Cerebellar cortex (tissue), 1 donor: ENCODE measurements at places on chromosomes 5 and 9.

DNA sequence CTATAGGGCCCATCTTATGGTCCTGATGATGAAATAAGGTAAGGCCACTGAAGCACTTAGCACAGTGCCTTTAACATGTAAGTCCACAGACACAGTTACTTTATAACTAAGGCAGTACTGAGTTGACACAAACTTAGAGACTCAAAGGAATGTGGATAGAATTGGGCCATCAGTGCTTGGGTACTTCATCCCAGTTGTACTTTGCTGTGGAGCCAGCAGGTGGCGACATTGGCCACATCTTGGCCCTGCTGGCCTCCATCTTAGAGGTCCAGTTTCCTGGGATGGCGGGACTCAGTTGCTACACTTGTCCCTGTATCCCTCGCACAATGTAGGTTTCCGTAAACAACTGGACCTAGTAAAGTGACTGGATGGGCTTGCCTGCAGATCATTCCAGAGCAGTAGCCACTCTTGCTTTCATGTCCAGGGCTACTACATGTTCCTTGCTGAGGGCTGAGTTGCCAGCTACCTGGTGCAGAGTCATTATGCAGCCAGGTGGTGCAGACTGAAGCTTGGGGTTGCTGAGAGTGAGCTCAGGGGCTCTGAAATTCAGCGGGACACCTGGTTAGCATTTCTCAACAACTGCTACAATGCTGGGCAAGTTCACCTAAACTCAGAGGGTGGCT is 10.6 kb downstream of the MTAP start:
- DNase-seq, result peak; percentile 43

GRCh38 chr9:124174433-124174832 is 83.3 kb upstream of the NEK6 start:
- DNase-seq, result no peak

GRCh38 chr9:6355728-6356127 is 27.6 kb downstream of the TPD52L3 start:
- no peak for DNase-seq

- DNase-seq, result no peak
Observed at GRCh38 chr5:77748160-77748559, 28.0 kb downstream of the TBCA start.

DNA sequence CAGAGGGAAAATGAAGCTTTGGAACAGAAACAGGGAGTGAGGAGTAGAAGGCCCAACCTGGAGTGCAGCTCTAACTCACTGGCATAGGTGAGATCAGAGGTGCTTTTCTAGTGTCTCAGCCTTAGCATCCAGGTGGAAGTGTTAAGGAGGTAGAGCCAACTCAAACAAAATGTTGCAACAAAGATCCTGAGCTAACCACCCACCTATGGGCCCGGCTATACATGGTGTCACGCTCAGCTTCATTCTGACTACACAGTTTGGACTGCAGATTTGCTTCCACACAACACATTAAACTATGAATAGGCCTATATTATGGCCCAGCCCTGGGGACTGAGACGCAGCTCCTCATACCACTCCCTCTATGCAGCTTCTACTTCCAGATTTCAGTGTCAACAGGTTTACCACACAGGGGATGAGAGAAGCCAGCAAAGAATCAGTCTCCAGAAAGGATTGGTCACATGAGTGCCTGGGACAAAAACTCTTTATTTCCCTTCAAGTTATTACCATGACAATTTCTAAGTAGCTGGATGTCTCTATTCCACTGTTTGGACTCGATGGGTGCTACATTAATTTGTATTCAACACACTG is 9.0 kb downstream of the C5orf63 start:
- no peak for DNase-seq

- DNase-seq, result no peak
Observed at GRCh38 chr9:131505012-131505411, 2.3 kb downstream of the POMT1 start.

- no peak for DNase-seq
Observed at GRCh38 chr5:122810405-122810804, 35.0 kb upstream of the SNX24 start.

GRCh38 chr9:86721843-86722705 is 225.2 kb downstream of the GAS1 start:
- no peak for DNase-seq

DNA sequence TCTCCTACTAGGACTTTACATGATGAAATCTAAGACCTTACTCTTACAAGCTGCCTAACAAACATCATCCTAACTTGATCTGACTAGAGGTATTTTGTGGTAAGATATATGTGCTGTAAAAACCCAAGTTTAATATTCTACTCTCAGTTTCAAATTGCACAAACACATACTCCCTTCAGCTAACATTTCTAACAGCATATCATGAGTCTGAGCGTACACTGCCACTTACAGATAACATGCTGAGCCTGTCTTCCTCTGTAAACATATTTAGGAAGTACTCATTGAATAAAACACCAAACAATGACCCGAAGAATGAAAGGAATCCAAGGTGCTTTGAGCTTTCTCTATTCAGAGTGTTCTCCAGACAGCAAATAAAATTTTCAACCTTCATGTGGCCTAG is 7.9 kb upstream of the ESM1 start:
- no peak for DNase-seq

DNA sequence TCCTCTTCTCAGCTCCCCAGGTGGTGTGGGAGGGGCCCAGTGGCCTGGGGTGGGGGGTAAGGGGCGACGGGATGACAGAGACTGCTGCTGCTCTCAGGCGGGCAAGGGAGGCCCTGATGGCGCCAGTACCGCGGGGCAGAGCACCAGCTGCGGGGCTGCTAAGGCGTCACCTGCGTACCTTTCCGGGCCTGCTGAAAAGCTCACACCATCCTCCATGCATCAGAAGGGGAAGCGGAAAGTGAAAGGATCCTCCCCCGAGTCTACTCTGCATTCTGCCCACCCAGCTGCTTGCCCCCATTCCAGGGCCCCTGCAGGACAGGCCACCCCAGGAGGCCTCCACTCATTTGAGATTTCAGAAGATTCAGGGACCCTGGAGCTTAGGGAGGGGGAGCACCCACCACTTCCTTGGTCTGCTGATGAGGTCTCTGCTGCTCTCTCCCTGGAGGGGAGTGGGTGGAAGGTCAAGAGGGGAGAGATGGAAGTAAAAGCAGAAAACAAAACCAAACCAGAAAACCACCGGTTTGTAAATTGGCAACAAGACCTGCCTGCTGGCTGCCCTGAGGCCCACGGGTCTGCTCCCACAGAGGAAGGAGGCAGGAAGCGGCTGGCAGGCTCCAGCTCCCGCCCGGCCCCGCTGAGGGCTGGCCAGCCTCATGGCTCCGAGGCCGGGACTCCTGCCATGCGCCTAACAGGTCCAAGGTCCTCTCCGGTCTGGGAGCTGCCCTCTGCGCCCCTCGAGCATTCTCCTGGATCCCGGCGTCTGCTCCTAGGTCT is 33.6 kb downstream of the PRRT1B start:
- DNase-seq, result peak; percentile 65

DNA sequence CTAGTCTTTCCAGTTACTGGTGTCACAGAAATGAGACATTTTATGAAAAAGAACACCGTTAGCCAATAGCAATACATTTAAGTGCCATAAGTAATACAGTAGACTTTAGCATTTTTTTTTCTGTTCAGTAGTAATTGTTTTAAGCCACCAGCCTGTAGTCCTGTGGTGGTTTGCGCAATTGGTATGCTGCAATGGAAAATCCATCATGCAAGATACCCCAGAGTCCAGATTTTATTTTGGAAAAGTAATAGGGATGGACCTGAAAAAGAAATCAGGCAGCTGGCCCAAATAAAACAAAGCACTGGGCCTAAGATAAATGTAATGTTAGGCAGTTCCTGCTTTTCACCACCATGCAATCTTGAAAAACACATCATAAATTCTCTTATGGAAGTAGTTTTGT is 94.6 kb upstream of the RASGRF2 start:
- DNase-seq, result no peak

GRCh38 chr5:93236807-93237421 is 344.1 kb downstream of the NR2F1-AS1 start:
- DNase-seq, result no peak

- peak; percentile 37 for DNase-seq
Observed at GRCh38 chr5:5014586-5015235, 125.4 kb upstream of the ADAMTS16 start.

DNA sequence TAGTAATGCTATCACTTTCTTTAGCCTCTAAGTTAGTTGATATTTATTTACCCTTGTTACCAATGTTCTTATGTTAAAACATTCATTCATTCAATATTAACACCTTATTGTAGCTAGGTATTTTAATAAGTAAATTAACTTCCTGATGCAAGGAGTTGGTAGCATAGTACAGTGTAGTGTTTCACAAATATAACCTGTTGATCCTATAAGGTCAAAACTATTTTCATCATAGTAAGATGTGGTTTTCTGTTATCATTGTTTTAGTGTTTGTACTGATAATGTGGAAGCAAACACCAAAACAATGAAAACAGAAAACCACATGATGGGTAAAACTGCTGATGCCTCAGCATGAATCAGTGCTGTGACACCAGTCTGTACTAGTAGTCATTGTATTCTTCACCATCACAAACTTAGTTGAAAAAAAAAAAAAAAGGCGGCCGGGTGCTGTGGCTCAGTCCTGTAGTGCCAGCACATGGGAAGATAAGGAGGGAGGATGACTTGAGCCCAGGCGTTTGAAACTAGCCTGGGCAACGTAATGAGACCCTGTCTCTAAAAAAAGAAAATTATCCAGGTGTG is 36.5 kb downstream of the ZCCHC7 start:
- no peak for DNase-seq

- DNase-seq, result no peak
Observed at GRCh38 chr9:94076557-94076956, 7.7 kb upstream of the PTPDC1 start.

GRCh38 chr9:64773491-64773931 is 511.5 kb downstream of the FOXD4L5 start:
- no peak for DNase-seq

DNA sequence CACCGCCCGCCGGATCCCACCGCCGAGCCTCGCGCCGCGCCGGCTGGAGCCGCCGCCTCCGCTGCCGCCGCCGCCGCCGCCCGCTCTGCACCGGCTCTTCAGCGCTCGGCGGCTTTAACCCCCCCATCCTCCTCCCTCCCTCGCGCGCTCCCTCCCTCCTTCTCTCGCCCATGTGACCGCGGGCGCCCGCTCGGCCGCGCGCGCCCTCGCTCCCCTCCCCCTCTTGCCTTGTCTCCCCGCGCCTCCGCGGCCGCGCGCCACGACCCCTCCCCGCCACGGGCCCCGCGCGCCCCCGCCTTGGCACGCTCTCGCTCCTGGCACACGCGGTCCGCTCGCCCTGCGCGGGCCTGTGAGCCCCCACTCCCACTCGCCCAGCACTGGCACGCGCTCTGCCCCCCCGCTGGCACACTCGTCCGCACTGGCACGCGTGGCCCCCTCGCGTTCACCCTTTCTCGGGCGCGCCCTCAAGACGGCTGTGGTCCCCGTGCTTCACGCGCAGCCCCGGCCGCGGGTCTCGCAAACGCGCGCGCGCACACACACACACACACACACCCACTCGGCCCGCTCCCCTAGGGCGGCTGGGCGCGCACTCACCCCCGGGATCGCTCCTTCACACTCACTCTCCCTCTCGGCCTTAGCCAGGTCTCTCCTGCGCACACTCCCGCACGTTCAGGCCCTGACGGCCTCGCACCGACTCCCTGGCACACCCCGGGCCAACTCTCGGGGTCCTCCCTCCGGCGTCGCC is at the start of gene CNTFR:
TSS of gene CNTFR (minus strand) at position 89 of the 745 bp plus-strand sequence. CDS start 20,743 bp downstream, outside the sequence.
- peak; percentile 78 for DNase-seq

GRCh38 chr9:84937180-84937579 is 267.7 kb downstream of the NTRK2 start:
- DNase-seq, result no peak

GRCh38 chr5:153520137-153520536 is 29.7 kb downstream of the GRIA1 start:
- DNase-seq, result no peak

DNA sequence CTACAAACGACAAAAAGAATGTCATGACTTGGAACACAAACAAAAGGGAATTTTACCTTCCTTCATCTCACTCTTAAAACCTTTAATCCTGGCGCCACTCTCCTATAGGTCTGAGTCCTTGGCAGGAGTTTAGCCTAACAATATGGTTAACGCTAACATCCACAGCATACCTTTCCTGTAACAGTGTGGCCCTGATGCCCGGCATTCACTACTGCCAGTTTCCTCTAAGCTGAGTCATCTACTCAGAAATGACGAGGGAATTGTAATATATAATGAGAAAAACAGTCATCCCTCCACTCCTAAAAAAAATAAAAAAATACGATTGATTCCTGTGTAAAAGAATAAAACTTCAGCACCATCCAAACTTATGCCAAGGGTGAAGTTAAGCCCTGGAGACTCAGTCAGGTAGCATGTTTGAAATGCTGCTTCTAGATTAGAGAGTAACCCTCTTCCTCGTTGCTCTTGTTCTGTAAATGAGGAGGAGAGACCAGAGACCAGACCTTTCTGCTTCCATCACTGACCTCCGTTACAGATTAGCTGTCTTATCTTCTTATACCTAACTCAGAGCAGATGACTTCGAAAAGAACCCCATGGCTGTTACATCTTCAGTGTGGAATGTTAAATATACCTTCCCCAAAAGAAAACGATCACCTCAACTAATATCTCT is 37.4 kb downstream of the CCDC125 start:
- no peak for DNase-seq

DNA sequence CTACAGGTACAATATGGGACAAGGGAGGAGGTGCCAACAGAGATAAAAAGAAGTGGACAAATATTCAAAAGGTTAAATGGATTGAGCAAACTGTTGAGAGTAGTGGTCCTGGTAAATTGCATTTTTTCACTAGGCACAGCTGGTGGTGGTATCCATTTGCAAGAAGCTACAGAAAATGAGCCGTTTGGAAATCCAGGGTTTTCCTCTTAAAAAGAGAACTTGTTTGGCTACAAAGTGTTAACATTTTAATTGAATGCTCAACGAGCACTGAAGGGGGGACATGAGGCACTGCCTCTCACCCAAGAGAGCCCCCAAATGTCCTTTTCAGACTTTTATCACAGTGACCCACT is 491 bp upstream of the ZCCHC9 start:
- no peak for DNase-seq

DNA sequence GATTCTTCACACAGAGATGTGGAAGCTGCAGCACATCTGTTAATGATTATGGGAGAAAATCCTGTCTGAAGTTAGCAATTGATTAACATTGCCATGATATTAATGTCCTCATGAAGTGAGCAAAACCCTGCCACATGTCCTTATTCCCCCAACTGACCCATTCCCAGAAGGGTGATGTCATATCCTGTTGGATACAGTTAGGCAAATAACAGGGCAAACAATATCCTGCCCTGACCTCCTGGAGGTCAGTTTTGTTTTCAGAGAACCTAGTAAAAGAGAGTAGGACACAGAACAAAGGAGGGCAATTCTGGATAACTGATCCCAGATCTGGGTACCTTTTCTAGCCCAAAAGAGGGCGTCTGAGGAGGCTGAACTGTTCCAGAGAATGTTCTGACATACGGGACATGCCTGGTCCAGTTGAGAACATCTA is 11.0 kb downstream of the ABLIM3 start:
- no peak for DNase-seq
